Germinal center (tissue), 1 donor: ENCODE measurements at places on chromosomes 11 and 22.

GRCh38 chr22:22118987-22119386 is 125.6 kb upstream of the VPREB1 start:
- no peak for DNase-seq

GRCh38 chr11:80473562-80473961 is 1032.7 kb upstream of the TENM4 start:
- no peak for DNase-seq

- no peak for DNase-seq
These were observed 35.1 kb upstream of the PRSS23 start for GRCh38 chr11:86765203-86765602.

GRCh38 chr11:131157678-131158077 is 212.7 kb upstream of the NTM start:
- DNase-seq = no peak

DNA sequence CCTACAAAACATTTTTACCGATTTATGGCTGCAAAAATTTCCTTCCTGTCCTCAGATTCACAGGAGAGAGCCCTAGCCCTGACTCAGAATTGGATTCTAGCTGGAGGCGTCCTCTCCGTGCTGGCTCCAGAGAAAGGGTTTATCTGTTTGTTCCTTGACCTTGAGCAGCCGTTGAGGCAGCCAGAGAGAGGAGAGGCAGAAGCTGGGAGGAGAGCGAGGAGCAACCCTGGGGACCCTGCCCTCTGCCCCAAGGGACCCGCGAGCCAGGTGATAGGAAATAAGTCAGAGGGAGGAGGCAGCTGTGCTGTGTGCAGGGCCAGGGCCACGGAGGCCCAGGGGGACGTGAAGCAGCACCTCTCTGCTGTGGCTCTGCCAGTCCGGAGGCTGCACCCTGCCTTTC is 75.6 kb downstream of the IGLL1 start:
- DNase-seq = peak; percentile 75

GRCh38 chr11:27266125-27266524 is 96.9 kb downstream of the CCDC34 start:
- DNase-seq = no peak

DNA sequence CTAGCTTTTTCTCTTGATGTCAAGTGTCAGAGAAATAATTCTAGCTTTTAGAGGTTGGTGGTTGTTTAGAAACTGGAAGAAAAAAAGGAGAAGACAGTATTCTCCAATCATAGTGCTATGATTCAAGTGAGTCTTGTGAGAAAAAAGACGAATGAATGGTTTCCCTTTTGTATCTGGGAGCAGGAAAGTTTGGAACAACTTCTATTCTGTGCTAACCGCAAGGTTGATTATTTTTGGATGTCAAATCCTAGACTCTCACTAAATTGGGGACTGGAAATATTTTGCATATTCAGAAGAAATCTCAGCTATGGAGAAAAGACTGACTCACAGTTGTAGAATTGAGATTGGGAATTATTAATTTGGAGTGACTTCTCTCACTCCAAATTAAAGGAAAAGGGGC is 69.2 kb downstream of the SYT13 start:
- DNase-seq = no peak

- DNase-seq = no peak
These were observed 394 bp downstream of the KIAA1671 start for GRCh38 chr22:24952837-24953383.

DNA sequence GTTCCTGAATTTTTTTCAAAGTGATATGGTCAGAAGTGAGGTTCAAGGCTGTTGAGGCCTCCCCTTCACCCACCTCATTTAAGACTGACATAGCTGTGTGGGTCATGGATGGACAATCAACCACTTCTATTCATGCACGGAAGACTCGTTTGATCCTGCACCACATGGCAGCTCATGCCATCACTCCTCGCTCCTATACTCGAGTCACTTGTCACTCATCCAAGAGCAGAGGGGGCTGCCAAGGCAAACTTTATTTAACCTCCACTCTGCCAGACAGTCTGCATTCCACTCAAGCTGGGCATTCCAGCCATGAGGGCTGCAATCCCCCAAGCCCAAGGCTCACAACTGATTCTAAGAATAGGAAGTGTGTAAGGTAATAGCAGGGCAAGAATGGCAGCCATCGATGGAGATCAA is 34.1 kb downstream of the SNX19 start:
- no peak for DNase-seq
